ENCODE measurements at places on chromosomes 6 and 20.

DNA sequence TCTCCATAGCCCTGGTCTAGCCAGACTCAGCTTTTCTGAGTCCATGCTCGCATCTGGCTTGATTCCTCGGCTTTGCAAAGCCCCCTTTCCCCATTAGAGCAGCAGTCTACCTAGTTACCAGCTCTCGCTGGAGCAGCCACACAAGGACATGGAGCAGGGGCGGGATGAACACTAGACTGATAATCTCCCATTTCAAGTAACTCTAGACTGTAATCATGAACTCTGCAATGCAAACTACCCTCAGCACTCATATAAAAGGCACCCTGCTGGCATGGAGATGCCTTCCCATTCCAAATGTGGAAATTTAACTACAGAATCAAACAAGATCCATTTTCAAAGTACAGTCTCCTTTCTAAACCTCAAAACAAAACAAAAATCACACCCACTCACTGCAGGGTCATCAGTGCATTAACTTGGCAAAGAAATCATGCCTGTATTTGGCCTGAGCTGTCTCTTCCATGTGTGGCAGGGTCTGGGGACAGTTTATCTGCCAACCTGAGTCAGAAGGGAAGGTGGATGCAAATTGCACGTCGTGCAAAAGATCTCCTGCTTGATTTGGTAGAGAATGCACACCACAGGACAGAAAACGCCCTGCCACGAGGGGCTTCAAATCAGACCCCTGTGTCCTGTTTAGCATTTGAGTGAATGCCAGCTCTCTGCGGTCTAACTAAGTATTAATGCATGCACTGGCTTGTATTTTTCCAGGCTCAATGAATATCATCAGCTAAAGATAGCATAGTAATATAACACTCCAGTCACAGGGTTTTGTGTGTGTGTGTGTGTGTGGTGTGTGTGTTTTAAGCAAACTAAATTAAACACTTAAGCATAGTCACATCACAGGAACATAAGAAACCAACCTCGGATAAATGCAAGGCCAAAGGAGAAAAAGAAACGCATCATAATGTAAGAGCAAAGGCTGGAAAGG, 85.3 kb downstream of the MYLK4 start:
- ATAC-seq, result no peak

GRCh38 chr6:157978021-157978783, 3.5 kb upstream of the SYNJ2 start:
- no peak for ATAC-seq

DNA sequence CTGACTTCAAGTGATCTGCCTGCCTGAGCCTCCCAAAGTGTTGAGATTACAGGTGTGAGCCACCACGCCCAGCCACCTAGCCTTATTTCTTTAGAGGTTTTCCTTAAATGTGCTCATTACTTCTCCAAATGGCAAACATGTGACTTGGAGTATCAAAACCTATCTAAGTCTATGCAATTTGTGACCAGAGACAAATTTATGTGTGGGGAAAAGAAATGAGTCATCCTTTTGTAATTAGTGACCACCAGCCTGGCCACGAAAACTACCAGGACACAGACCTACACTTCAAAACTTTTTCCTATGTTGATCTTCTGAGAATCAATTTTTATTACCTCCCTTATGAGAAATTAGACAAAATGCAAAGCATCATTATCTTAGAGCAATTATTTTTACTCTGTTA, 64.6 kb upstream of the OGFRL1 start:
- no peak for ATAC-seq

- ATAC-seq, result no peak
These were observed 174.0 kb downstream of the SYNE1 start for GRCh38 chr6:152463164-152463563.

DNA sequence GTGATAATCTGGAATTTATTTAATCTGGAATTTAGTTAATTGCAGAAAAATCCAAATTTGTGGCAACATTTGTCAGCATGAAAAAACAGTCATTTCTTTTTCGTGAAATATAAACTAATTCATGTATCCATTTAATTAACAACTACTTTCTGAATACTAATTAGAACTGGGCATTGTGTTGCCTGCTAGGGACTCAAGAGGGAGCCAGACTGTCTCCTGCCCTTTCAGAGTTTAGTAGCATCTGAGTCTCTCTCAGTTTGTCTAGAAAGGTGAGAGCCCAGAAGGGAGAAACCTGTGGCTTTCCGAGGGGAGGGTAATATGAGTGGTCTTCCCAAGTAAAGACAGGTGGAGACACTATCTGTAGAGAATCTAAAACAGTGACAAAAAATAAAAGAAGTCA, 210.9 kb upstream of the HDDC2 start:
- peak; percentile 45 for ATAC-seq

DNA sequence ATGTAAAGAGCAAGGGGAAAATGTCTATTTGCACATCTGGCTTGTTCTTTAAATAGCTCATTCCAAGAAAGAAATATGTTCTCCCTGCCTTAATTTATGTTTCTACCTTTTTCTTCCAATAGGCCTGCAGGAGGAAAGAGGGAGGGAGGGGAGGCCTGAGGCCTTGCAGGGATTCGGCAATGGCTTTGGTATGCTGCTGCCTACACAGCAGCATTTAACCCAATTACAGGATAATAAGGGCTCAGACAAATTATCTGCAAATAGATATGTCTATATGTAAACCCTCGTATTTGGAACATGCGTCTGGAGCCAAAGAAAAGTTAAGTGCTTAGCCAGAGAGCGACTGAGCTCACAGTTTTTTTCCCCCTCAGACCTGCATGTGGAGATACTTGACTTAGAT, 277.2 kb downstream of the CDC5L start:
- no peak for ATAC-seq

DNA sequence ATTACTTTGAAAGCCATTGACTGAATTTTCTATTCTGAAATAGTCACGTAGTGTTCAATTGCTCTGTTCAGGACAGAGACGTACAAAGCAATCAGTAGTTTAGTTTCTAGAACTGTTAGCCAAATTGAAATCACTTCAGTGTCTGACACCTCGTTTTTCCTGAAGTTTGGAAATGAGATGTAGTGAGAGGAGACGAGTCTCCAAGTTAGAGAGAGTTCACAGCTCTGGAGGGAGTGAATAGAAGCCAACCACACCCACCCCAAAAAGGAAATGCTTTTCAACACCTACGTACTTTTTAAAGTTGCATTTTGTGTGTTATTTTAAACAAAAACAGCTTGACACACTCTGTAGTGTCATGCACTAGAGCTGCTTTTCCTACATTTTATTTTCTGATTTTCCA, 296.0 kb downstream of the ADGRG6 start:
- ATAC-seq, result no peak

- no peak for ATAC-seq
These were observed 81.7 kb upstream of the MAFB start for GRCh38 chr20:40770564-40771307.

- no peak for ATAC-seq
These were observed 231.2 kb downstream of the ANKRD60 start for GRCh38 chr20:57996936-57997890.

DNA sequence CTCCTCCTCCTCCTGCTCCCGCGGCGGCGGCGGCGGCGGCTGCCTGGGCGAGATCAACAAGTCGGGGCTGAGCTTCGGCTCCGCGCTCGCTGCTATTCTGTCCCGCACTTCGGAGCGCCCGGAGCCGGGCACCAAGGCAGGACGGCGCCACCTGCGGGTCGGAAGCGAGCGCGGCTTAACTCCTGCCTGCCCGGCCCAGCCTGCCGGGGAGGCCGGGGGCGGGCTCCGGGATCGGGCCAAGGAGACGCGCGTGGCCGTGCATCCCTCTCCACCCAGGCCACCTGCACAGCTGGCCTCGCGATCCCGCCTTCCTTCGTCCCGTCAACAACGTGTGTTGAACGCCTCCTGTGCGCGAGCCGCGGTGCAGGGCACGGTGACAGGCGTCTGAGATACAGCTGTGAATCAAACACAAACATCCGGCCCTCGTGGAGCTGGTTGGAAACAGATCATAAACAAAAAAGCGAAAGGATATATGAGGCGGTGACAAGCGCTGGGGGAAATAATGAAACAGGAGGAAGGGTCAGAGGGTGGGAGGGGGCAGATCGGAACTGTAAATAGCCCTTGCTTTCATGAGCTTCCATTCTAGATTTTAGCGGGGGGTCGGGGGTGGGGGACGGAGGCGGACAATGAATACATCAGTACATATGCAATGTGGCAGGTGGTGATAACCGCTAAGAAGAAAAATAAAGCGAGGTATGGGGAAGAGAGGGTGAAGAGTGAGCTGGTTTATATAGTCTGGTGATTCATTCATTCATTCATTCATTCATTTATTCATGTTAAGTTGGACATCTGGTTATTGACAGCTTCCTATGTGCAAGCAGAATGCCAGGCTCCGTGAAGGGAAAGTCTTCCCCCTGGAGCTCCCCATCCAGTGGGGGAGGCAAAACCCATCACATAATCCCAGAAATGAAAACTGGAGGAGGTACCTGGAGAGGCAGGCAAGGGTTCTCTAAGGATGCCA, 2.0 kb upstream of the KCNB1 start:
- ATAC-seq, result peak; percentile 90

- ATAC-seq, result no peak
These were observed 21.1 kb downstream of the FOXA2 start for GRCh38 chr20:22563062-22563965.

GRCh38 chr6:45742591-45742990, 273.1 kb downstream of the CLIC5 start:
- no peak for ATAC-seq

DNA sequence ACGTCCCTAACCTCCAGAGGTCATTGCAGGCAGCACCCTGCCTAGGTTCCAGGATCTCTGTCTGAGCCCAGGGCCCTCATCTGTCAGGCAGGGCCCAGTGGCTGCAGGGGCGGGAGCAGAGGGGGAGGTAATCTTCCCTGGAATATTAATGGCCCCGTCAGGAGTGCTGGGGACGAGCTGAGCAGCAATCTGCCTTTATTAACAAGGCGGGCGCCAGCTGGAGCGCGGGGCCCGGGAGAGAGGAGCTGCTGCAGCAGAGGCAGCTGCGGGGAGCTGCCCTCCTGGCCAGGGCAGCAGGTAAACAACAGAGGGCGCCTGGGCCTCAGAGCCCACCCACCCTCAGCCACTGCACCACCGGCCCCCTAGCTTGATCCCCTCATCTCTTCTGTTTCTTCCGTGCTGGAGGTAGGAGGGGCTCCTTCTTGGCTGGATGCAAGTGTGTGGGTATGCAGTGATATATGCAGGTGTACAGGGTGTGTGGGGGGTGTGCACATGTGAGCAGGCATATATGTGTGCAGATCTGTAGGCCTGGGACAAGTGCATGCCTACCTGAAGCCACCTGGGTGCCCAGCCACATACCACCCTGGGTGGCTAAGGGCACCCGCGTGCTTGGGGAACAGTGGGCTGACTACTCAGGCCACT, 131.8 kb upstream of the MLN start:
- no peak for ATAC-seq

DNA sequence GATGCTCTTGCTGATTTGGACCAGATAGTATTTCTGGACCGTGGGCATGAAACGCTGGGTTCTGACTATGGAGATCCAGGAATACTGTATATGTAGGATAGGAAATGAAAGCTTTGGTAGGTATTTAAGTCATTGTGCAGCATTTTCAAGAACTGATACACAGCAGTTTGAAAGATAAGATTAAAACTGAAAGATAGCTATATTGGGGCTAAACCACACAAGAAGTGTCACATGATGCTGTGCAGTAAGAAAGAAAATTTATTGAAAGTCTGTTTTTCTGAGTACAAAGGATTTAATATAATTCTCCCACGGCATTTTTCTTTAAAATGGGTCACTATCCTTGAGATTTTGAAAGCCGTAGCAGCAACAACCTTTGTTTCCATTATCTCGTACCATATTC, 305 bp downstream of the IL17A start:
- no peak for ATAC-seq

- ATAC-seq, result no peak
These were observed 11.8 kb downstream of the THBS2 start for GRCh38 chr6:169241688-169242350.

GRCh38 chr6:37365791-37366190, 12.0 kb downstream of the RNF8 start:
- ATAC-seq, result peak; percentile 36
